ENCODE measurements at places on chromosomes 2 and 18. TPM values are rescaled to one million over a fixed set of nuclear protein-coding genes. Genes with fewer than 3 reads are reported as not detected.

- H3K36me3 ChIP-seq, result no peaks in the 10 kb centered on the region
- no peak overlapping the region for H3K27ac ChIP-seq
- DNase-seq, result no peak
- no peak overlapping the region for H3K4me3 ChIP-seq
- no peaks in the 10 kb centered on the region for H3K4me1 ChIP-seq
Observed at GRCh38 chr2:149924549-149925213, 337.1 kb upstream of the MMADHC start.

GRCh38 chr2:109067631-109068125, 61.3 kb upstream of the SH3RF3 start:
- no peak for DNase-seq
- H3K4me3 ChIP-seq, result no peak overlapping the region
- H3K27me3 ChIP-seq, result no peaks in the 10 kb centered on the region
- no peaks in the 10 kb centered on the region for H3K36me3 ChIP-seq
- no peak overlapping the region for H3K27ac ChIP-seq

GRCh38 chr2:38713338-38713737, 37.8 kb downstream of the SRSF7 start:
- no peak overlapping the region for H3K4me3 ChIP-seq
- DNase-seq, result no peak
- peaks cover 16% of the 10 kb centered on the region for H3K4me1 ChIP-seq
- H3K27me3 ChIP-seq, result no peaks in the 10 kb centered on the region
- H3K36me3 ChIP-seq, result no peaks in the 10 kb centered on the region

- no peak for DNase-seq
- H3K27ac ChIP-seq, result no peak overlapping the region
- H3K36me3 ChIP-seq, result no peaks in the 10 kb centered on the region
- H3K4me3 ChIP-seq, result no peak overlapping the region
- H3K27me3 ChIP-seq, result peaks cover 5% of the 10 kb centered on the region
Observed at GRCh38 chr2:224032283-224032682, 6.8 kb downstream of the SERPINE2 start.

- no peaks in the 10 kb centered on the region for H3K36me3 ChIP-seq
- H3K27ac ChIP-seq, result no peak overlapping the region
- peaks cover 26% of the 10 kb centered on the region for H3K4me1 ChIP-seq
- H3K27me3 ChIP-seq, result no peaks in the 10 kb centered on the region
- no peak overlapping the region for H3K4me3 ChIP-seq
Observed at GRCh38 chr2:64331849-64332699, 121.9 kb upstream of the LGALSL start.

- no peak overlapping the region for H3K27ac ChIP-seq
- H3K36me3 ChIP-seq, result no peaks in the 10 kb centered on the region
- H3K27me3 ChIP-seq, result no peaks in the 10 kb centered on the region
- H3K4me3 ChIP-seq, result no peak overlapping the region
- peaks cover 7% of the 10 kb centered on the region for H3K4me1 ChIP-seq
Observed at GRCh38 chr2:120108749-120109148, 95.9 kb downstream of the EPB41L5 start.

DNA sequence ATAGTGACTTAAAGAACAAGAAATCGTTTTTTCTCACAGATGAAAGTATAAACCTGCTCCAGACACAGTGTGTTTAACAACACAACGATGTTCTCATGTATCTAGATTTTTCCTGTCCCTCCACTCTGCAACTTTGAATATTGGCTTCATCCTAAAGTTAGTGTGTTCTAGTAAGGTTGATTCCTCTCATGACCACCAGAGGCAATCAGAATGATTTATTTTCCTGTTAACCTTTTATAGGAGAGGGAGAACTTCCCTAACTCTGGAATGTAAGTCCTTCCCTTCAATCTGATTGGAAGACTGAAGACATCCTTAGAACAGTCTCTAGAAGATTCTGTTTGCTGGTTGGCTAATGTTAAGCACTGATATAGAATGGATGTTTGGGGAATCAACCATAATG, 41.0 kb upstream of the TAF4B start:
- H3K36me3 ChIP-seq, result no peaks in the 10 kb centered on the region
- no peaks in the 10 kb centered on the region for H3K27me3 ChIP-seq
- DNase-seq, result no peak
- no peak overlapping the region for H3K27ac ChIP-seq

DNA sequence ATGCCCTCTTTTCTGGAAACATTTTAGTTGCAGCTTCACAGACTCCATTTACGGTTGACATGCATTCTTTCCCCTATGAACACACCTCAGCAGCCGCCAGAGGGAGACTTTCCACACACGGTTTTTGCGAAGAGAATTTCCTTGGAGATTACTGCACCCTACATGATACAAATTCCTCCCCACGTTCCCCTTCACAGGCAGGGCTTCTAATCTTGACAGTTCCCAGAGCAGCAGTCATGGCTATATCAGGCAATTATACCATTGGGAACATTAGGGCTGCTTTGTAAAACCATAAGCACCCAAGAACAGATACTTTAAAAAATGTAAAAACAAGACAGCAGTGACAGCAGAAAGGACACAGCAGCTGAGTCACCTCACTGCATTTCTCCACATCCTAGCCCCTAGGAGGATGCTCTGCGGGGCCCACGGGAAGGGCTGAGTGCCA, 253.8 kb downstream of the TGIF1 start:
- DNase-seq, result no peak
- no peaks in the 10 kb centered on the region for H3K4me1 ChIP-seq
- no peaks in the 10 kb centered on the region for H3K36me3 ChIP-seq

The KCNF1 gene
- total RNA-seq, result not detected

The ZNG1B gene
- 46.4 TPM for total RNA-seq

- no peak overlapping the region for H3K27ac ChIP-seq
- no peak overlapping the region for H3K4me3 ChIP-seq
- no peak for DNase-seq
- no peaks in the 10 kb centered on the region for H3K27me3 ChIP-seq
- no peaks in the 10 kb centered on the region for H3K36me3 ChIP-seq
Observed at GRCh38 chr18:9839853-9840252, 45.9 kb upstream of the TXNDC2 start.

DNA sequence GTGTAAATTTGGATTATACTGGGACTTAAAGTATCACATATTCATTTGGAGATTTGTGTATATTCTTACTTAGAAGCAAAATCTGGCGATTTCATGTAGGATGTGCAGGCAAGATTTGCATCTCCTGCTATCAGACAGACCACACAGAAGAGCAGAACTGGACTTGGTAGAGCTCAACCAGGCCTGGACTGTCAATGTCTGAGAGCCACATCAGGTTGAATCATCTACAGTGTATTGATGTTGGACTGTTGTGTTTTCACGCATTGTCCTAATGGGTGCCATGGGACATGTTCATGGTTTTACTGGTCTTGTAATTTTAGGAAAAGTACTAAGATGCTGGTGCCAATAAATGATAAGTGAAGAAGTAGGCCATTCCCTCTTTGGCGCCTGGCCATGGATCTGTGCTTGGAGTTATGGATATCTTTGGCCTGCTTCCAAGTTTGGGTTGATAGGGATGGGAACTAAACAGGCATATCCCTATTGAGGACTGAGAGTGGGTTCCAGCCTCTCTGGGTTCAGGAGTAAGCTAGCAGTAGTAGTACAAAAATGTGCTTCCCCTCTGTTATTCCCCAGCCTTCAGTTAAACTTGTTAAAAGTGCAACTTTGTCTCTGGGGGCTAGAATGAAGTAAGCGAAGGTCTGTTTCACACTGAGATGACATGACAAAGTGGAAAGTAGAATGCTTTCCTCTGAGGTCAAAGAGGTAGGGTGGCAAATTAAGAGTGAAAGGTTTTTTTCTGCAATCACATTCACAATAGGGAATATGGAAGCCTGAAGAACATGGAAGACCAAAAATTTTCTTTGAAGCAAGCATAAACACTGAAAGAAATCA, 49.2 kb upstream of the NEMP2 start:
- DNase-seq, result peak; percentile 21
- H3K27ac ChIP-seq, result peak overlapping the region; percentile 72
- H3K27me3 ChIP-seq, result no peaks in the 10 kb centered on the region
- 0 out of 2 replicates have a peak overlapping the region, but pooled peaks have one; percentile 27 for H3K4me3 ChIP-seq
- H3K4me1 ChIP-seq, result peaks cover 18% of the 10 kb centered on the region

DNA sequence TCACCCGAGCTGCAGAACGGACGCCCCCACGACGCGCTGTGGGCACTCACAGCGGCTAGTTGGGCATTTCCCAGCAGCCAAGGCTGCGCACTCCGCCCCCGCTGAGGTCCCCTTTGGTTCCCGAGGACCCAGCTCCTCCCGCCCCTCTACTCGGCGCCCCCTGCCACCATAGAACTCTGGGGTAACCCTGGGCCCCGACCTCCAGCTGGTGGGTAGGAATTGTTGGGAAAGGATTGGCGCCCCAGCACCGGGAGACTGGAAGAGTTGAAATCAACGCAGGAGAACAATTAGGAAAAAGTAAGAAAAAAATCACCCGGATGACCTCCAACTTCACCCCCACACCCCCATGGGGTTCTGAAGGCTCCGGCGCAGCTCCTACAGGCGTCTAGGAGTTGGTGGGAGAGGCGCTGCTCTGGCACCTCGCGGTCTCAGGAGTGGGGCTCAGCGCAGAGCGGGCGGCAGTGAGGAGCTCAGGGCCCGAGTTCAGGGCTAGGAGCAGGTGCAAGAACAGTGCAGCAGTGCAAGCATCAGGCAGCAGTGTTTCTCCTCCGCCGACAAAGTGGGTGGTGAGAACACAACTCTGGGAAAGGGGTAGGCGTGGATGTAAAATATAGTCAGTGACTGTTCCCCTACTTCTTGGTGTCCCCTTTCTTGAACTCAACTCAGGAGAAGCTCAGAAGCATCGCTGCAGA, 14.0 kb downstream of the POU3F3 start:
- no peak overlapping the region for H3K4me3 ChIP-seq
- DNase-seq, result no peak
- no peak overlapping the region for H3K27ac ChIP-seq
- H3K27me3 ChIP-seq, result peaks cover 21% of the 10 kb centered on the region
- H3K36me3 ChIP-seq, result no peaks in the 10 kb centered on the region

The CDK5R2 gene
- not detected for total RNA-seq

The CD207 gene
- not detected for total RNA-seq

- H3K36me3 ChIP-seq, result no peaks in the 10 kb centered on the region
- peaks cover 15% of the 10 kb centered on the region for H3K4me1 ChIP-seq
- H3K27ac ChIP-seq, result no peak overlapping the region
- peaks cover 53% of the 10 kb centered on the region for H3K27me3 ChIP-seq
Observed at GRCh38 chr2:174332217-174332963, 2.4 kb upstream of the SP9 start.

GRCh38 chr18:24075767-24076597, 61.4 kb downstream of the TTC39C start:
- no peaks in the 10 kb centered on the region for H3K4me1 ChIP-seq
- H3K27me3 ChIP-seq, result no peaks in the 10 kb centered on the region
- no peak overlapping the region for H3K4me3 ChIP-seq
- no peak overlapping the region for H3K27ac ChIP-seq

DNA sequence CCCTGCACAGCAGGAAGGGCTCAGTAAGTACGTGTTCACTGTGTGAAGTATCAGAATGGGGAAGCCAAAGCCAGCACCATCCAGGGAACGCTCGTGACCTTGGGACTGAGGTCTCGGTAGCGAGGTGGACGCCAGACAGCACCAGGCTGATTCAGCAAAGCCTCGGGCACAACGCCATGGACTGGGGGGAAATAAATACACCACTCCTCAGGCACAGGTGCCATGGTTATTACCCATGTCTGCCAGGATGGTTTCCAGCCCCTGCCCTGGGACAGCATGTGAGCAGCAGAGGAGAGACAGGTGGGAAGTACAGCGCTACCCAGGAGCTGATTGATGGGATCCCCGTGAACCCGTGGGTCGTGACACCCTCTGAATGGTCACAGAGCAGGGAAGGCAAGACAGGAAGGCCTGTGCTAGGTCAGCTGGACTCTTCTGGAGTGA, 53.0 kb downstream of the REEP1 start:
- no peak for DNase-seq
- H3K36me3 ChIP-seq, result no peaks in the 10 kb centered on the region
- H3K4me1 ChIP-seq, result no peaks in the 10 kb centered on the region
- no peaks in the 10 kb centered on the region for H3K27me3 ChIP-seq

GRCh38 chr2:136226903-136227302, 109.0 kb upstream of the CXCR4 start:
- H3K4me1 ChIP-seq, result no peaks in the 10 kb centered on the region
- H3K27me3 ChIP-seq, result no peaks in the 10 kb centered on the region
- no peak overlapping the region for H3K27ac ChIP-seq
- DNase-seq, result no peak
- H3K4me3 ChIP-seq, result no peak overlapping the region

DNA sequence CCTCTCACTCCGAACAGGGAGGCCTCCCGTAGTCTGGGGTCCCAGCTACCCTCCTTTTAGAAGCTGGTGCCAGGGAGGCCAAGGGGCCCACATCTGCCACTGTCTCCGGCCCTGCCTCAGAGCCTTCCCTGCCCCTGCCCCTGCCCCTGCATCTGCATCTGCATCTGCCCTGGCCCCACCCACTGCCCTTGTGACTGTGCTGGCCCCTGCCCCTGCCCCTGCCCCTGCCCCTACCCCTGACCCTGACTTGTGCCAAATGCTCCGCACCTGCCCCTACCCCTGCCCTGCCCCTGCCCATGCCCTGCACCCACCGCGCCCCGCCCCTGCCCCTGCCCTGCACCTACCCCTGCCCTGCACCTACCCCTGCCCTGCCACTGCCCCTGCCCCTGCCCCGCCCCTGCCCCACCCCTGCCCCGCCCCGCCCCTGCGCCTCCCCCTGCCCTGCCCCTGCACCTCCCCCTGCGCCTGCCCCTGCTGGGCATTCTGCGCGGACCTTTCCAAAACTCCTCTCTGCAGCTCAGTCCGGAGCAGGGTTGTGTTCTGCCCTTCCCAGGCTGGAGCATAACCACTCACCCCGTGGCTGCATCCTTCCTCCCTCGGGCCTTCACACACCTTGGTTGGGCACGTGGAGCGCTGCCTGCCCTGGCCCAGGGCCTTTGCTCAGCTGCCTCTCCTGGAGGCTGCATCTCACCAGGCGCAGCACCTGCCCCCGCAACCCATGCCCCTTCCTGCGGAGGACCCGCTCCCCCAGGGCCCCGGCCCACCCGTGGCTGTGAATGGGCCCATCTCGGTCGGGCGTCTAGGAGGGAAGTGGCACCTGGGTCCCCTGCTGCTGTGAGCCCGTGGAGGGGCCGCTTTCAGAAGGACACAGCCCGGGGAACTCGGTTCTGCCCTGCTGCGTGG, 5.4 kb downstream of the SNTG2 start:
- no peaks in the 10 kb centered on the region for H3K36me3 ChIP-seq
- no peak overlapping the region for H3K27ac ChIP-seq
- DNase-seq, result no peak
- H3K4me1 ChIP-seq, result no peaks in the 10 kb centered on the region
- H3K4me3 ChIP-seq, result no peak overlapping the region

The LRRC30 gene
- not detected for total RNA-seq

GRCh38 chr18:34796035-34796657, 86.0 kb downstream of the DTNA start:
- no peaks in the 10 kb centered on the region for H3K36me3 ChIP-seq
- no peak overlapping the region for H3K4me3 ChIP-seq
- DNase-seq, result no peak
- no peaks in the 10 kb centered on the region for H3K27me3 ChIP-seq

GRCh38 chr18:42706618-42707017, 408.9 kb downstream of the RIT2 start:
- H3K27me3 ChIP-seq, result no peaks in the 10 kb centered on the region
- H3K27ac ChIP-seq, result no peak overlapping the region
- H3K4me3 ChIP-seq, result no peak overlapping the region
- H3K36me3 ChIP-seq, result no peaks in the 10 kb centered on the region
- DNase-seq, result no peak
- no peaks in the 10 kb centered on the region for H3K4me1 ChIP-seq
